ENCODE measurements at places on chromosomes 12 and 14. TPM values are rescaled to one million over a fixed set of nuclear protein-coding genes. Genes with fewer than 3 reads are reported as not detected.

DNA sequence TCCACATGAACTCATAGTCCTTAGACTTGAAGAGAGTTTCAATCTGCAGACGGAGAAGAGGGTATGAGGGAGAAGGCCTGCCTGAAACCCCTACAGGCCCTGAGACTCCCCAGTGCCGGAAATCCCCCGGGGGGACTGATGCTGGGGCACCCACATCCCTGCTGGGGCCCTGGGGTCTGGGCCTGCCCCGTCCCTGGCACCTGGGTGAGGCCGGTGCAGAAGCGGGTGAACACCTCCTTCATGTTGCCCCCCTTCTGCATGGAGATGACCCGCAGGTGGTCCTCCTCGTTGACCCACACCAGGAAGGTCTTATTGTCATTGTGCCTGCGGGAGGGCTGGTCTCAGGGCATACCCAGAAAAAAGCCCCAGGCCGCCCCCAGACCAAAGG lies 2.4 kb downstream of the CKB start:
- H3K4me1 ChIP-seq = peaks cover 48% of the 10 kb centered on the region
- no peak overlapping the region for H3K27ac ChIP-seq
- H3K36me3 ChIP-seq = no peaks in the 10 kb centered on the region
- no peak for DNase-seq

GRCh38 chr12:94190623-94191022 lies 42.2 kb downstream of the PLXNC1 start:
- no peak for DNase-seq

GRCh38 chr12:102824218-102824835 lies 92.7 kb downstream of the PAH start:
- peak; percentile 94 for DNase-seq
- peaks cover 74% of the 10 kb centered on the region for H3K27me3 ChIP-seq
- H3K27ac ChIP-seq = no peak overlapping the region

DNA sequence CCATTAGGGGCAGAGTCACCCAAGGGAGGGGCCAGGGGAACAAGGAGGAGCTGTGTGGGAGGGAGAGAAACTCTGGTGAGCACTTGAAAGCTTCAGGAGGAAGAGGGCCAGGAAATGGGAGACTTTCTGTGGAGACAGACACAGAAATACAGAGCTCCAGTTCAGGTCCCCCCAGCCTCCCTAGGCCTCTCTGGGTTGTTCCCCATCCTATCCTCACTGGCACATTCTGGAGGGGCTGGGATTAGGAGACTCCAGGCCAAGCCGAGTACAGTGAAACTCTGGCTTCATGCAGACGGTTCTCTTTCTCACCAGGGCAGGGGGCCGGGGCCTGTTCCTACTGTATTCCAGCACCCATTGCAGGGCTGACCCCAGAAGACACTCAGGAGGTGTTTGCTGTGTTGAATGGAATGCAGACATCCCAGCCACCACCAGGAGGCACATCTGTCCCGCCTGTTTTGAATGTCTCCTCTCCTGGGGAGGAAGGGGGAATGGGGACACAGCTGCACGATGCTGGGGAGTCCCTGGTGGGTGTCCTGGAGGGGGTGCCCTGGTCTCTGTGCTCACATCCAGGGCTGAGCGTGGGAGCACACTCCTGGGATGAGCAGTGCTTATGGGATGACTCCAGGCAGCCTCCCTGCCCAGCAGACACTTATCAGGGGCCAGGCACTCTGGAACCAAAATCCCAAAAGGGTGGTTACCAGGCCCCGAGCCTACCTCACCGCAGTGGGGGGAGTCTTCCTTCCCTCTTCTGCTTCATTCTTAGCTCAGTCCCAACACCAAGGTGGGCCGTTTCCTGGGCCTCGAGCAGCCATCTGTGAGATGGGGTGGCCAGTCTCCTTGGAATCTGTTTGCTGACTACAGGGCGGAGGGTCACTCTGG lies 5.5 kb upstream of the KRT84 start:
- no peak overlapping the region for H3K4me3 ChIP-seq
- H3K27ac ChIP-seq = no peak overlapping the region
- peak; percentile 51 for DNase-seq

DNA sequence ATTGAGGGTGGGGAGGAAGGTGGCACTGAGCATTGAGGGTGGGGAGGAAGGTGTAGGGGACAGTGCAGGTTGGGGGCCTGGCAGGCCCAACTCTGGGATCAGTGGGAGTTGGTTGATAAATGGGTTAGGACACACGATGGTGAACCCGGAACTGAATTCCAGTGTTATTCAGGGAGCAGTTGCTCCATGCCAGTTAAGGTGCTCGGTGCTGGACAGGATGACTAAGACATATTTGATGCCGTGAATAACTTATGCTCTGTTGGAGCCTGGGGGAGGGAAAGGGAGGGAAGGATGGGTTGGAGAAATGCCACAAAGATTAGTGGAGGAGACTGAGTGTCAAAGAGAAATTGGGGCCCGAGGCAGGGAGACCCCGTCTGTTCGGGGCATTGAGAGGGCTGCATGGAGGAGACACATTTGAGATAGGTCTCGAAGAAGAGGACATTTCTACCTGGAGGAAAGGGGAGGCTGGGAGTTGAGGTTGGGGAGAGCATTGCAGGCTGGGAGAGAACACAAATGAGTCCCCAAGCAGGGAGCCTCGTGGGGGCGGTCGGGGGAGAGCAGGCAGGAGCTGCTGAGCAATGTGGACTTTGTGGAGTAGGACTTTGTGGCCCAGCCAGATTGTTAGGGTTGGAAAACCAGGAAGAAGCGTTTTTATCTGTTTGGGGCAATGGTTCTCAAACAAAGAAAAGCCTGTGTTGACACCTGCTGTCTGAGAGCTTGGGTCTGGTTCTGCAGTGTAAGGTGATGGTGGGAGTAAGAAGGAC lies 65.3 kb downstream of the IQSEC3 start:
- H3K27me3 ChIP-seq = no peaks in the 10 kb centered on the region
- H3K4me1 ChIP-seq = peaks cover 7% of the 10 kb centered on the region
- no peak overlapping the region for H3K27ac ChIP-seq
- DNase-seq = no peak
- no peaks in the 10 kb centered on the region for H3K36me3 ChIP-seq

- H3K4me3 ChIP-seq = no peak overlapping the region
- no peak overlapping the region for H3K27ac ChIP-seq
- no peaks in the 10 kb centered on the region for H3K4me1 ChIP-seq
- no peaks in the 10 kb centered on the region for H3K27me3 ChIP-seq
- DNase-seq = no peak
Observed at GRCh38 chr14:59311723-59312122, 123.3 kb downstream of the DAAM1 start.

Gene CLEC7A
- not detected for total RNA-seq

Gene HPD
- not detected for total RNA-seq

Gene CHMP4A
- 35.3 TPM for total RNA-seq

Gene SLC35F4
- not detected for total RNA-seq

Gene SMCO3
- total RNA-seq = not detected

Gene NRXN3
- total RNA-seq = 5.9 TPM

Gene POU6F1
- 1.6 TPM for total RNA-seq

Data from neural progenitor cell (in vitro differentiated cells).